ENCODE measurements at places on chromosomes 5 and 9.

GRCh38 chr9:113603773-113604172 lies 140.2 kb downstream of the RGS3 start:
- DNase-seq, result no peak

- no peak for DNase-seq
Measured at GRCh38 chr9:121491111-121491510, 8.5 kb downstream of the GGTA1 start.

GRCh38 chr9:127036437-127036836 lies 86.0 kb downstream of the ANGPTL2 start:
- no peak for DNase-seq

GRCh38 chr9:38424918-38425317 lies 664 bp upstream of the IGFBPL1 start:
- DNase-seq, result no peak

DNA sequence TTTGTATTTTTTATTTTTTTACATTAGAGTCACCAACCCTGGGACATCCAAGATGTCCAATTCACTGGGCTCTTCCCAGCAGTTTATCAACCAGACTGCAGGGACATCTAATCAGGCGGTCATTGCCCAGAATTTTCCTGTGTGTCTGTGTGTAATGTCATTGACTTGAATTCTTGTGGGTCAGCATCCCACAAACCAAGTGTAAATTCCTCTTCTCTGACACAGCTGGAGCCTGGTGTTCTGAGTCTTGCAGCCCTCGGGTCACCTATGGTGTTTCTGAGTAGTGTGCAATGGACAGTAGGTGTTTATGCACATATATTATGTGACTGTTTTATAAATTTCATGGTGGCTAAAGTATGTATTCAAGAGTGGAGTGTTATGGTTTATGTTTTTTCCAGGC lies 815.7 kb downstream of the SEMA5A start:
- DNase-seq, result no peak

DNA sequence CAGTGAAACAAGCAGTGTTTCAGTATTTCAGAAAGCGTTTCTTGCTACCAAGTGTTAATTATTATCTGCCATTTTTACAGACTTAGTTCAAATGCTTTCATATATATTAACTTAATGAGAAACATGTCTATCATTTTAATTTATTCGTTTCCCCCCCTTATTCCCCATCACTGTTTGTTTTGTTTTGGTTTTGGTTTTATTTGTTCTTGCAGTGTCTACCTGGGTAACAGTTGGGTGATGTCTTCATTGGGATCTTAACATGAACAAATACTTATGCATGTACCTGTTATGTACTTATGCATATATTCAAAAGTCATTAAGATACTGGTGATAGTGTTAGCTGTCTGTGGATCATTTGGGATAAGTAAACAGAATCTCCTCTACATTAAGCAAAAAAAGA lies 108.0 kb downstream of the CDC42SE2 start:
- no peak for DNase-seq

DNA sequence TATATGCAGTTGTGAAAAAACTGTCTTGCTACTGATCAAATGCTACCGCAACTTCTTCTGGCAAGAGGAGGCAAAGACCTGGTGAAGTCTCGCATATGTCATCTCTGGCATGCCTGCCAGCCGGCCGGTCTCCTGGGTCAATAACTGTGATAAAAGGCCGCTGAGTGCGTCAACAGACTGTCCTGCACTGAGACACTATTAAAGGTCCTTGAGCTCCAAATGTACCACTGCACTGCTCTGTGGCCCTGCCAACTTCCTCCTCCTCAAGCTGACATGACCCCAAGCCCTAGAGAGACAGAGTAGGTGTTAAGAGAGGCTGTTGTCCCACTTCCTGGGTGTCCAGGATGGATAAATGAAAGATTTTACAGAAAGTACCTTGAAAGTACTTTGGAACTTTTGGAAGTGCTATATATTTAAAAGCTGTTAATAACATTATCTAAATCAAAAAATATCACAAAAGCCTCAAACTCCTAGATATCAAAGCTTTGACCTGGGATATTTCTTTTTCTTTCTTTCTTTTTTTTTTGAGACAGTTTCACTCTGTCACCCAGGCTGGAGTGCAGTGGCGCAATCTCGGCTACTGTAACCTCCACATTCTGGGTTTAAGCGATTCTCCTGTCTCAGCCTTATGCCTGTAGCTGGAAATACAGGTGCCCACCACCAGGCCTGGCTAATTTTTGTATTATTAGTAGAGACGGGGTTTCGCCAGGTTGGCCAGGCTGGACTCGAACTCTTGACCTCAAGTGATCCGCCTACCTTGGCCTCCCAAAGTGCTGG lies 31.5 kb downstream of the RAPGEF1 start:
- DNase-seq, result no peak

GRCh38 chr9:35960039-35960655 lies 2.2 kb upstream of the OR2S2 start:
- no peak for DNase-seq

DNA sequence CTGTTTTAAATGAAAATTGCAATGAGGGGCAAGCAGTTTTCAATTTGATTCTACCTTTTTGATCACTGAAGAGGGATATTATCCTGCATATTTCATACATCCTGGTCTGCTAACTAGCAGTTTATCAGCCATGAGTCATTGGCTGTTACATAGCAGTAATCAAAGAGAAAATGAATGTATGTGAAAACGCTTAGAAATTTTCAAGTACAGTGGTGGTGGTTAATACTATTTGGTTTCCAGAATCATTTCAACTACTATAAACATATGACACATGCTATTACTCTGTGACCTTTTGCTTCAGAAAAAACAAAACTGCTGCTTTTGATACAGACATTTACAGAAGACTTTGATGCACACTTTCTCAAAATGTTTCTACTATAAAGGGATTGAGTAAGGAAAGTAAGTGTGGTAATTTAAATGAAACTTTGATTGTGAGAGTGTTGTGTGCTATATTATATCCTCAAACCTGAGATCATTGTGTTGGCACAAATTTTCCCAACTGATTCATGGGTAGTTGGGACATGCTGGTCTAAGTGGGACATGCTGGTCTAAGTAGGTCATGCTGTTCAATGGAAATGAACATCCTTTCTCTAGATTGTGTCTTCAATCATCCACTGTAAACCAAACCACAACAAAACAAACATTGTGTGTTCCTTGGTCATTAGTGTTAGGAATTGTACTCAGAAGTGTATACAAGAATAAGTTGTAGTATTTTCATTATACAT lies 5.1 kb downstream of the RNF14 start:
- DNase-seq, result no peak

DNA sequence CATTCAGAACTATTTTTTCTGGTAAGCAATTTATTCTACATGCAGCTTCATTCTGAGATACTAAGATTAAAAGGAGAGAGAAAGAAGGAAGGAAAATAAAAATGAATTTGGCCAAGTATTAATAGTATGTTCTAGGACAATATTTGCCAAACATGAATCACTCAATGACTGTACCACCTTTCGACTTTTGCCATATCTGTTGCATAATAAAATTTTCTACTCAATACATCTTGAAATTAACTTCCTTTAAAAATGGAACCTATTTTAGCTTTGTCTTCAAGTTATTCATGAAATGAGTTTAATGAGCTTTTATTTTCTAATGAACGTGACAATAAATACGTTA lies 111.8 kb downstream of the MARCHF3 start:
- no peak for DNase-seq

GRCh38 chr9:27489087-27489876 lies 34.8 kb upstream of the IFNK start:
- peak; percentile 12 for DNase-seq
